ENCODE measurements at places on chromosomes 2 and 18.

GRCh38 chr18:3816610-3817363, 366.8 kb downstream of the TGIF1 start:
- DNase-seq, result no peak

GRCh38 chr2:158498043-158498748, 41.4 kb downstream of the PKP4 start:
- no peak for DNase-seq

DNA sequence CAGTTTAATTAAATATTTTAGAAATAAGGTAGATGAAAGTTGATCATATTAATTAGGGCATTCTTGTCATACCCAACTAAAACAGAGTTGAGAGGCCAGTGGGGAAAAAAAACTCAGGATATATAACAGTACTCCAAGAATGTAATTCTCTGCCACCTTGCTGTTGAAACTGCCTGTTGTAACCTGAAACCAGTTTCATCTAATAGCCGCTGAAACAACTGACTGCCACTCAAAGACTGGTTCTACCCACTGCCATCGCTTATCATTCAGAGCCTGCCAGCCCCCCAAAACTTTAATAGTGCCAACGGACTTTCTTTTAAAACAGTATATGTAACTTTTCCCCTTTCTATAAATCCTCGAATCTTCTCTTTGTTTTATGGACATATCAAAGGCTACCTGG, 37.7 kb upstream of the FSIP2 start:
- no peak for DNase-seq

GRCh38 chr2:60353406-60353800, 200.1 kb downstream of the BCL11A start:
- DNase-seq, result no peak

DNA sequence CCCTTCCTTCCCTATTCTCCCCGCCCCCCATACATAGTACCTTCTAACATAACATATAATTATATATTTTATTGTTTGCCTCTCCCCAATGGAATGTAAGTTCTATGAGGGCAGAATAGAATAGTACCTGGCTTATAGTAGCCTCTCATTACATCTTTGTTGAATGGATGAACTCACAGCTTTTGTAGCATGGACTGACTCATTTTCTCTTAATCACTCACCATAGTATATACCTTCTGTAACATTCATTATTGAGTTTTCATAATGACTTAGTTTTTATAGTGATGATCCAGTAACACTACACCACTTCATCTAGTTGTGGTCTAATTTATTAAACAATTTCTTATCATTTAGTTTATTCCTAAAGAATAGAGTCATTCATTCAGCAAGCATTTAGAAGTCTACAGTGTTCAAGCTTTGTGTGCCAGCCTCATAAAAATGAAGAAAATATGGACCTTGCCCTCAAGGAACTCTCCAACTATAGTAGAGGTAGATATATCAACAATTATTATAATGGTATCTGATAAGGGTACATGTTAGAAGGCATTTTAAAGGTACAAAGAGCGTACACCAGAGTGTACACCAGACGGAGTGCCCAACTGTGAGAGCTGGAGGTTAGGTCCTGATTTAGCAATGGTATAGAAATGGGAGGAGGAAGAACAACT, 31.1 kb downstream of the NCOA1 start:
- DNase-seq, result no peak

- no peak for DNase-seq
Observed at GRCh38 chr2:45901468-45902032, 250.1 kb downstream of the PRKCE start.

Measured in T47D (cell line).